ENCODE measurements at places on chromosomes 2 and 18.

DNA sequence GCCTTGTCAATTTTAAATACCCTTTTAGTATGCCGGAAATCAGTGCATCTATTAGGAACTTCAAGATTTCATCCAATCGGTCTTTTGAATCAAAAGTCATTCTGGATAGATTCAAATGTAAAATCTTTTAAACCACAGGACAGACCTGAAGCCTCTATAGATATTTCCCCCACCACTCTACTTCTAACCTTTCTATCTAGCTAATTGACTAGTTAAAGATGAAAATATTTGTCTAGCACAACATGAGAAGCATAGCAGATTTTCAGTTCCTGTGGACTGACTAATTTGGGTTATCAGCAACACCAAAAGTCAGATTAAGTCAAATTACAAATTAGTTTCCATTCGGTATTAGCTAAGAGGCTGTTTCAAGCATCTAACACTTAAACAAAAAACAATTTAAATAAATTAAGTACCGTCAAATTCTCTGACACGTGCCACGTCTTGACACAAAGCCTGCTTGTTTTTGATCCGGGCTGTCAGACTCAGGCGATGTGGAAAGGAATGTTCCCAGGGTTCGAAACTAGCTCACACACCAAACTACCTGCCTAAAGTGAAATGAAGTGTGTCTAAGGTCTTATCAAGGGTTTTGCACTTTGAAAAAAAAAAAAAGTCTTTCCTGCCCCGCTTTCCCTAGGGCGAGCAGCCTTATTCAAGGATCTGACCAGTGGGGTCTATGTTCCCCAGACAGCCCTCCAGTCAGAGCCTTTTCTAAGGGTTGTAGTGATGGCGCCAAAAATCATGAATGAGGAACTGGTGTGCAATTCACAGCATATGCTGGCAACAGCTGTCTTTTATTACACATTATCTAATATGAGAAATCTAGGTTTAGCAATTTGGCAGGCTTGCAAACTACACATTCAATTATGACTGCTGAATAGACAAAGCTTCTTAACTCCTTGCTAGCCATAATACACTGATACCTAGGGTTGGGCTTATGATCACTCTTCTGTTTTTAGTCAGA is 4.7 kb downstream of the CYTIP start:
- DNase-seq: peak; percentile 49

DNA sequence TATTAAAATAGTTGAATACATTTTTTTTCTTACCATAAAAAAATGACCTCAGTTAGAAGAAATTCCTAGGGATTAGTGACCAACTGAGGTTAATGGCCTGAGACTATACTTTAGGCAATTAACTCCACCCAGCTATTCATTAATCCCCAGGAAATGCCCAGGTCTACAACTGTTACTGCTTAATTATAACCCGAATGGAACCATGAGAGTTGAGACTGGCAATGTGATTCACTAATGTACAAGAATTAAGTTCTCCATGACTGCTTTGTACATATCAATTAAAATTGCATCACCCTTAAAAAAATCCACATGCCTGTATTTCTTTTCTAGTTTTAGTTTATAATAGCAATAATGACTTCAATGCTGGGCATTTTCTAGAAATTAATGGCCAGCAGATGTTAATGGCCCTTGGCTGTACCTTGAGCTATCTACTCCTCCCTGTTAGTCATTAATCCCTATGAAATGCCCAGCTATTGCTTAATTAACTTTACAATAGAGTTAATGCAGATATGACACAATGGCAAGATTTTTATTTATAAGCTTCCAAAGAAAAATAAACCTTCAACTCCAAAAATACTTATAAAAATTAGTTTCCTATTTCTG is 44.1 kb downstream of the ERBB4 start:
- DNase-seq: no peak

- no peak for DNase-seq
These were observed 7.3 kb upstream of the GCC2 start for GRCh38 chr2:108441712-108442111.

GRCh38 chr2:104340162-104340561 is 513.8 kb upstream of the POU3F3 start:
- no peak for DNase-seq

DNA sequence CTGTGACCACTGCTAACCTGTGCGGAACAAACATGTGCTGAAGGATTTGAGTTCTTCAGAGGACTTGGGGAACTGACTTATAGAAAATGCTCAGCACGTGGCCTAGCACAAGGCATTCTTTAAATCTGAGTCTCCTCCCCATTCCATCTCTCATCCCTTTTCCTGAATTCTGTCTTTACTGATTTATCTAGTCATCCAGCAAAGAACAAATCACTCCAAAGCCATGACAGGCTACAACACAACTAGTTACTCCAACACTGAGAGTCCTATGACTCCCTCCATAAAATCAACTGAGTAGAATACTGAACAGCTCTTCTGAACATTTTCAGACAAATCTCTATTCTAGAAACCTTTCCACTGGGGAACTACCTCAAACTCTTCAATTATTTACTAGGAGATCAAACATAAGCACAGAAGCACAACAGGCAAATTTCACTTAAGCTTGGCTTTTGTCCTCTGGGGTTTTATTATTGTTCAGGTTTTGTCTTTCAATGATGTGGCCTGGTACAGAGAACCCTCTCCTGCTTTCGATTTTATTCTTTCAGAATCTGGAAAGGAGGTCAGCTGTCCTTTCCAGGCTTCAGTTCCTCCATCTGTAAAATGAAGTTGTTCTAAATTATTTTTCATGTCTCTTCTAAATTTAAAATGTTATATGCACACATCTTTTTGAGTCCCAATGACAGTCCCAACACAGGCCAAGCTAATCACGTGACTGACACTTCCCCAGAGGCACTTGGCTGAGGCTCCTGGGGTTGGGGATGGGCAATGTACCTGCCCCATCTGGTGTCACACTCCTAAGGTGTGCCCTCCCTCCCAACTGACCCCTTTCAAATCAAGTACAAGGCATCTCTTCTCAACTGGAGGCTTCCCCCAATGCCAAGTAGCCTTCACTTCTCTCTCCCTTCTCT is 31.8 kb downstream of the RNU4ATAC start:
- no peak for DNase-seq

GRCh38 chr2:8797682-8798081 is 39.7 kb downstream of the KIDINS220 start:
- no peak for DNase-seq

- no peak for DNase-seq
These were observed 90.0 kb upstream of the OTOS start for GRCh38 chr2:240230291-240230931.

GRCh38 chr2:48473271-48473670 is 56.7 kb upstream of the STON1 start:
- no peak for DNase-seq

DNA sequence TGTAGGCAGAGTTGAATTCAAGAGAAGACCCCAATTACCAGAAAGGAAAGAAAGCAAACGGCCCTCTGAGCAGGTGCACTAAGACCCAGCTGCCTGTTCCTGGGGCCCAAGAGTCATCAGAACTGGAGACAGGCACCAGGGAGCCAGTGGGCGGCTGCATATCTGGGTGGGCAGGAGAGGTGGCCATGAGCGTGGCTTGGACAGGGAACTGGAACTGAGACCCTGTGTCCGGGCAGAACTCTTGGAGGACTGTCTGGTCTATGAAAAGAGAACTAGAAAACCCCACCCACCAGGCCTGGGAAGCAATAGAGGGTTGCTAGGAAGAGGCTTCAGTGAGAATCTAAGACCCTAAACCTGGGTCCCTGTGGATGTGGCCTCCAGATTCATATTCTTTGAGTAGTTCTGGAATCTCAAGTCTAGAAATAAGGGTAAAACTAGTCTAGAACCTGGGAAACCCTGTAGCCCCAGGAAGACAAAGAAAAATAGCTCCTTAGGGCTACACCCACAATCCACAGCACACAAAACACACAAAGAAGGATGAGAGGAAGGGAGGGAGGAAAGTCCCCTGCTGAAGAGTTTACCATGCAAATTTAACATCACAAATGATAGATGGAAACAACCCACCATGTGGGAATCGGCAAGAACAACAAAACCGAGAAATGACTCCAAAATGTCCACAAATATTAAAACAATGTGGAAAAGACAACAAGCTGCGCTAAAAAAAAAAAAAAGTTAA is 147.0 kb downstream of the HDAC4 start:
- DNase-seq: no peak

- peak; percentile 87 for DNase-seq
These were observed 71.4 kb downstream of the NXPH2 start for GRCh38 chr2:138708682-138709241.

- DNase-seq: no peak
These were observed 548.6 kb upstream of the RAB6C start for GRCh38 chr2:129430911-129431310.

DNA sequence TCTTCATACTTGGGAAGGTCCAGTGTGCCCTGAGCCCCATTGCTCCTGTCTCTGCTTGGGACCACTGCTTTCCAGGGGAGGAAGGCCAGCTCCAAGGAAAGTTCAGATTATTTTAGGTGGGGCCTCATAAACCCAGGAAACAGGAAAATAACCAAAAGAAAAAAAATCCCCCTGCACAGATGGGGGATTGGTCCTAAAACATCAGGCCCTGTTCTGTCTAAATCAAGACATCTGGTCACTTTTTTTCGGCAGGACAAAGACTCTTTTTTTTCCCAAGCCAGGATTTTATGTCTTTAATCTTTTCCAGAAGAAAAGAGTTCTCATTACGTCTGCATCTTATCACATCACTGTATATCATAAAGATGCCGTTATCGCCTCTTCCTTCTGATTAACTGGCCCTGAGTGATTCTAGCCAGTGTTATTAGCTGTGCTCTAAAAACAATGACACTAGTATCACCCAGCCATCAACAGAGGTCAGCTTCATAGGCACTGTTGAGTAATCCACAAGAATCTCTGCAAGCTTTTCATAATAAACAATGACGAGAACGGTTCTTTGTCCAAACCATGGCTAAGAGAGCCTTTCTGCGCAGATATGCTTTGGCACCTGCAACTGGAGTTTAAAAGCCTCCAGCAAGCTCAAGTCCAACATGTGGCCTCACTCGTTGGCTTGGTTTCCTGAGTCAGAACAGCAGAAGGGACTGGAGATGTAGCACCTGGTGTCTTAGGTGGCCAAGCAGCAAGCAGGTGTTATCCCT is 138.2 kb downstream of the VAPA start:
- DNase-seq: peak; percentile 90

- DNase-seq: no peak
These were observed 930.0 kb upstream of the KLHL29 start for GRCh38 chr2:22454826-22455485.

GRCh38 chr18:58694221-58694620 is 23.0 kb downstream of the MALT1 start:
- DNase-seq: no peak

- DNase-seq: no peak
These were observed 28.4 kb downstream of the FBXO48 start for GRCh38 chr2:68438455-68439303.

DNA sequence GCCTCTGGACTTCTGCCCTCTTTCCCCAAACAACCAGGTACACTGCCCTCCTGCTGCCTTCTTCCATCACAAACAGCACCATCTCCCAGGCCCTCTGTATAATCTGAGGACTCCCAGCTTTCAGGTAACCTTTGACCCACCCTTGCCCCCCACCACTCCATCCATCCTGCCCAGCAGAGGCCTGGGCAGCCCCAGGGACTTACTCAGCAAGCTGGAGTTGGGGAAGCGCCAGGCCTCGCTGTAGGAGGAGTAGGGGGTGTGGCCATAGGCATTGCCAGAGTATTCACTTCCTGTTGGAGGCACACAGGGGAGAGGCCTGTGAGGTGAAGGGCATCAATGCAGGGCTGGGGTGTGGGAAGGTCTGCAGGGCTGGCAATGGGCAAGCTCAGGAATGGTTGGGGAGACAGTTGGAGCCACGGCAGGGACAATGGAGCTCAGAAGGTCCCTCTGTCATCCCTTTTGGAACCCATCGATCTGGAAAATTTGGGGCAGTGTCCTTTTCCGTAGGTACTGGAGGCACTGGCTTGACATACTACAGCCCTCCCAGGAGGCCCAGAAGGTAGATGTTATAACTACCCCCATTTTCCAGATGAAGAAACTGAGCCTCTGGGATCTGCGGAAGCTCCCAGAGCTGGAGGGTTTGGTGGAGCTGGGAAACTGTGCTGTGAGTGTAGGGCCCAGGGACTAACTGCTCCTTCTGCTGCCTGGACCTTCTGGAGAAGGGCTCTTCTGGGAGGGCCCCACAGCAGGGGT is 46.3 kb downstream of the PSD4 start:
- peak; percentile 67 for DNase-seq

DNA sequence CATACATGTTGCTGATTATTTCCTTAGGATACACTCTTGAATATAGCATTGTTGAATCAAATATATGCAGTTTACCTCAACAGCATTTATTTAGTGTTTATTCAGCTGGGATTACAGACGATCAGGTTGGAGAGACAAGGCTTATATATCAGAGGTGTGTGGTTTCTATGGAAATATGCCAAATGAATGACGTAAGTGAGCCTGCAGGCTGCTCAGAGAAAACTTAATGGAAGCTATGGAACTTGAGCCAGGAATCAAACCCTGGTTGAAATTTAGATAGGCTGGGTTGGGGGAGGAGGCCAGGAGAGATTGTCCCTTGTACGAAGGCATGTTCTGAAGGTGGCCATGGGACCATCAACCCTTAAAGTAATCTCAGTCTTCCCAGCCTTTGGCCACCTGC is 79.5 kb downstream of the INPP4A start:
- DNase-seq: peak; percentile 41

DNA sequence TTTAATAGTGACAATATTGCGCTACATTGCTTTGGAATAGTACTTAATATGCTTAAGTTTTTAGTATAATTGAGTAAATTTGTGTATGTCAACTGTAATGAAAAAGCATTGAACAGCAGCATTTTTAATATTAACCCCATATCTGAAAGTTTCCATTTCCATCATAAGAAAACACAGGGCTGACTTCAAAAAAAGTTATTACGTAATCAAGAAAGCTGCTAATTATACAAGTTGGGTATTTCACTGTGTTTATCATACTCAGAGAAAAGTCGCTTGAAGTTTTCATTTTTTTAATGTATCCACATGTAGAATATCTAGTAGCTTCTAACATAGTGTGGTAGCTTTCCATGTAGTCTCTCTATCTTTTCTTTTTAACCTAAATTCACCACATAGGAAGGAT is 146.5 kb downstream of the PKP4 start:
- DNase-seq: no peak

- no peak for DNase-seq
These were observed 344.5 kb upstream of the ID2 start for GRCh38 chr2:8337321-8337720.

DNA sequence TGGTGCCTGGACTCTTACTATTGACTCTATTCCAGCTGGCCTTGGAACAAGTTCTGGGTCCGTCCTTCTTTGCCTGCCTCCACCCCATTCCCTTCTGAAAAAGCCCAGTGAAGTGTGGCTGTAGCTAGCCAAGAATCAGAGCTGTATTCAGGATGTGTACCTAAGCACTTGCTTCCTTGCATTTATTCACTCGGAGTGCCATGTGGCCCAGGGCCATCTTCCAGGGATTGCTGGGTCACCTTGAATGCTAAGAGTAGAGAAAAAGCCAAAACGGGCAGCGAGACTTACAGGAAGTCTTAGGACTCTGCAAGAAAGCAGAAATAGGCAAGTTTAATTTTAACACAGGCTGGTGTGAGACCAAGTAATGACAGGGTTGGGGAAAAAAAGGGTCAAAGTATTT is 4.1 kb downstream of the ITGA6 start:
- DNase-seq: no peak

Measured in fibroblast of mammary gland (primary cell).